Type B pancreatic cell (in vitro differentiated cells): ENCODE measurements at places on chromosomes 1 and 21. TPM values are rescaled to one million over a fixed set of nuclear protein-coding genes. Genes with fewer than 3 reads are reported as not detected.

Gene MYOG
- total RNA-seq = 2.1 TPM in 1 of 2 replicates, not detected in the other

Gene TAS1R1
- total RNA-seq = not detected in 2 replicates

Gene FRRS1
- 6.4 and 10.8 TPM in 2 replicates for total RNA-seq

- DNase-seq = no peak
Measured at GRCh38 chr1:204191456-204191855, 4.8 kb downstream of the KISS1 start.

DNA sequence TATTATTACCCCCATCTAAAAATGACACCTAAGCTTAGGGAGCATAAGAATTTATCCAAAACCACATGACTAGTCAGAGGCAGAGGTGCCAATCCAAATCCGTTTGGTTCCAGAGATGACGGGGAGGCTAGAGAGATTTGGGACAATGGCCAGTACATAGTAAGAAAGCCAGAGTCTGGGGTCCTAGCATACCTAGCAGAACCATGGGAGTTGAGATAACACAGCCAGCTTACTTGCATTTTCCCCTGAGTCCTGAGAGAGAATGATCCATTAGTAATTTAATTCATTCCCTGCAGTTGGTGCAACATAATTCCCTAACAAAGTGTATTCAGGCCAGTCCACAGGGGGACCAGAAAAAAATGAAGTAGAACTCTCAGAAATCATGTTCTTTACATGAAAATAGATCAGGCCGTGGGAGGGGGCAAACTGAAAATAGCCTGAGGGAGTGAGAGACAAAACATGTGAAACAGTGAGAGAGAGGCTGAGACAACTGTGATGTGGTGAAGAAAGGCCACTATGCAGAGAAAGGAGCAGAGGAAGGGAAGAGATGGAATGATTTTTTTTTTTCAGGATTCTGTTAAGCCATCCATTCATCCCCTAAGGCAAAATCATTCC lies 243.3 kb downstream of the BRINP2 start:
- no peak for DNase-seq

GRCh38 chr1:163935738-163936374 lies 614.1 kb downstream of the NUF2 start:
- DNase-seq = no peak

- no peak for DNase-seq
Measured at GRCh38 chr1:171061425-171062143, 29.1 kb upstream of the FMO3 start.

- peak; percentile 59 for DNase-seq
Measured at GRCh38 chr1:228035844-228036243, 29.0 kb downstream of the WNT3A start.

DNA sequence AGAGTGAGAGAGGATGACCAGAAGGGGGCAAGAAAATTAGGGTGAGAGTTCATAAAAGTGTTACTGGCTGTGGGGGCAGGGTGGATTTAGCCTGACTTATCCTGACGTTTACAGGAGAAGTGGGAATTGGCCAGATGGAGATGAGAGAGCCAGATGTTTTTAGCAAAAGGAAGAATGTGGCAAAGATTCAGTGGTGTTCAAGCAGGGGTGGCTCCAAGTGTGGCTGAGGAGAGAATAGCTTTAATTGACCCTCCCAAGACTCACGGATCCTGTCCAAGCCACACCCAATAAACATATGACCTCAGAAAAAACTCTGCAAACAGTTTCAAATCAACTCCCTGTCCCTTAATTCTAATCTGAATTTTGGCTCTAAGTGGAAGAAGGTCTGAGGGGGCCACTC lies 35.2 kb upstream of the EDEM3 start:
- no peak for DNase-seq

DNA sequence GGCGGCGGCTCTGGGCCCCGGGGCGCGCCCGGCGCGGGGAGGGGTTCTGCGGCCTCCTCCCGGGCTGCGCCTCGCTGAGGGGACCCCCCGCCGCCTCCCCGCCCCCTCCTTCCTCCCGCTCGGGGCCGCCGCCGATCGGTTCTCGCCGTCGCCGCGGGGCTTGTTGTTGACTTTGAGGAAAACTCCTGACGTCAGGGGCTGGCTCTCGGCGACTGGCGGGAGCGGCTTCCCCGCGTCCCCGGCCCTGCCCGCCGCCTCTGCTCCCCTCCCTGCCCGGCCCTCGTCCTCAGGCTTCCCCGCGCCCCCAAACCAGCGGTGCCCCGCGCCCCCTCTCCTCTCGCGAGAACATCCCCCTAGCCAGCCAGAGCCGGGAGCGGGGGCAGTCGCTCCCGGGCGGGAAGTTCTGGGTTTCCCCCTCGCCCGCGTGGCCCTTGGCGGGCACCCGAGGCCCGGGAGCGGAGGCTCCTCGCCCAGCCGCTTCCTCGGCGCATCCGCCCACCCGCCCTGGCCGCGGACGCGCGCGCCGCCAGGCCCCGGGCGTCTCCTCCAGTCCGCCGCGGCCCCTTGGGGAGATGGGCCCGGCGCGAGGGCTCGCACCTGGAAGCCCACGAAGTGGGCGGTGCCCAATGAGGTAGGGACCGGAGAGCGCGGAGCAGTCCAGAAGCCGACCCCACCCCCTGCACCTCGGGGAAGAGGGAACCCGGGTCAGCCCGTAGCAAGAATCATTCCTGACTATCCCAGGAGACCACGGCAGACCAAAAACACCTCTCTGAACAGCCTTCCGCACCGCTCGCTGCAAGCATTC lies 611 bp upstream of the AKT3 start:
- DNase-seq = peak; percentile 87

DNA sequence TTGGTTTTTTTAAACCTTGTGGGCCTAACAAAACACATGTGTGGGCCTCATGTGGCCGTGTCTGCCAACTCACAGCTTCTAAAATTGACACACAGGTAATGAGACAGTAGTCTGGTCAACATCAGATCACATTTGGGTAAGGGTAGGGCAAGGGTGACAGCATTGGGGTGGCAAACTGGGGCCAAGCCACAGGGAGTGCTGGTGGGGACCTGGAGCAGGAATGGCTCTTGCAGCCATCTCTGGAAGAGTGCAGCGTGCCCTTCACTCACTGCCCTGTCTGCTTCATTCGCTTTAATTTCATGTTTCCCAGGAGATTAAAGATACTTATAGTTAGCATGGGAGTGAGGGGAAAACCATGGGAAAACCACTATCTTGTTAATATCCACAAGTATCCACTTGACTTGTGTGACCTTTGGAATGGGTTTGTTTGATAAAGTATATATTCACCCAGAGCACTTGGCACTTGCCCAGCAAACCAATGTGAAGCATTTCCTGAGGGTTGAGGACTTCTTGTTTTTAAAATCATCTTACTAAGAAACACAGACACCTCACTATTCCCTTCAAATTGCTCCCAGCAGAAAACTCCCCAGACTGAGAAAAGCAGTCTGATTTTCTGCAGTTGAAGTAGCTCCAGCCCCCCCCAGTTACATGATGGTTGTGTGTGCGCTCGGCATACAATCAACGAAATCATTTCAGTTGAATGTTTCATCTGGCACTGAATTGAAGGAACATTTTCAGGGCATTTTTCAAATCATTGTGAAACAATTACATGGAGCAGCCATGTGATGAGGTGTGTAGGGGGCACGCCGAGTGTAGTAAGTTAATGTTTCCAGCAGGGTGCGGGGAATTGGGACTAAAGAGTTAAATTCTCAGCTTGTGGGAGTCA lies 175.7 kb downstream of the VPS13D start:
- no peak for DNase-seq

GRCh38 chr1:165257969-165258459 lies 98.5 kb downstream of the LMX1A start:
- DNase-seq = peak; percentile 75

GRCh38 chr1:10057343-10057742 lies 24.6 kb downstream of the UBE4B start:
- DNase-seq = no peak

- DNase-seq = no peak
Measured at GRCh38 chr1:16913181-16913832, 8.4 kb upstream of the CROCC start.

DNA sequence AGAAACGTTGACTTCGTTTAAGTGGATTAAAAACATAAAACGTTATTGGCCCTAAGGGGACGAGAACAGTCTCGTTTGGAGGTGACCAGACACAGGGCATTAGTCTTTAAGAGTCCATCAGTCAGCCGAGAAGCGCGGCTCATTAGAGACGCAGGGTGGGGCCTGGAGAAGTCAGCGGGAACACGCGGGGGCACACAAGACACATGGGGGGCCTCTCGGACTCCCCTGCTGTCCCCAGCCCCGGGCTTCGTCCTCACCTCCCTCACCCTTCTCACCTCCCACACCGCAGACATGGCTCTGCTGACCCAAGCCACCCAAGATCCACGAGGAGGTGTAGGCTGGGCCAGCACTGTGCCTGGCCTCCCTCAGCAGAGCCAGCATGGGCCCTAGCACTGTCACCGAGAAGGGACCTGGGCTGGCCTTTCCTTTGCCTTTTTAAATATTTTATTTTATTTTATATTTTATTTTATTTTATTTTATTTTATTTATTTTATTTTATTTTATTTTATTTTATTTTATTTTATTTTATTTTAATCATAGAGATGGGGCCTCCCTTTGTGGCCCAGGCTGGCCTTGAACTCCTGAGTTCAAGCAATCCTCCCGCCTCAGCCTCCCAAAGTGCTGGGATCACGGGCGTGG lies 48.9 kb downstream of the MORN1 start:
- DNase-seq = no peak

DNA sequence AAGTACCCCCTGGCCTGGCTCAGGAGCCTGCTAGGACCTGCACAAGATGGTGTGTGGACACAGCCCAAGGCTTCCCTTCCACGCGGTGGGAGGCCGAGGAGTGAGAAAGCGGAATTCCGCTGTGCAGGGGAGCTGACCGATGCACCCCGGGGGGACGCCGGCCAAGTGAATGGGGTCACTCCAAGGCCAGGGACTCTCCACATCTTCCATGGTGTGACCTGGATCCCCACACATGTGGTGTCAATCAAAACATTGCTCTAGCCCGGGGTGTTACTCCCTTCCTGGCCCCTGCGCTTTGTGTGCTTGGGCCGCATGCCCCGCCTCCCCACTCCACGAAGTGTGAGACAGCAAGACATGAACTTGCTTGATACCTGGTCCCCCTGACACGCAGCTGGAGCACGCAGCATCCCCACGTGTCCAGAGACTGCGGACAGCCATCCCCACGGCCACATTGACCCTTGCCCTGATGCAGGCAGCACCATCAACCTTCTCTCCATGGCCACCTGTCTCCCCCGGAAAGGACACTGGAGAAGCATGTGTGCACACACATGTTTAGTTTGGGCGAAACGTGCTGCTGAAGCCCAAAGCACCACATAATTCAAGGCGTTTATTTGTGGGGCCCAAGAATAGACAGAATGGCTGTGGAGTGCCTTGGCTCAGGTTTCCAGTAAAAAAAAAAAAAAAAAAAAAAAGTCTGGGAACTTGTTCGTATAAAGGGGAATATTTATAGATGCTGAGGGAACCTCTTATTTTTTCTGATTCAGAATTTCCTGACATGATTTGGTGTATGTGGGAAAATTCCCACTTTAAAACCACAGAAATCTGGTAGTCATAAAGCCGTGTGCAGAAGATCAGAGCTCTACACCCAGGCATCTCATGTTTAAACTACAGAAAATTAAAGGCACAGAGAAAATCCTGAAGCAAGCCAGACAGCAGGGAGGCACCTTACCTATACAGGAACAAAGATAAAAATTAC lies 171.7 kb downstream of the HUNK start:
- no peak for DNase-seq

DNA sequence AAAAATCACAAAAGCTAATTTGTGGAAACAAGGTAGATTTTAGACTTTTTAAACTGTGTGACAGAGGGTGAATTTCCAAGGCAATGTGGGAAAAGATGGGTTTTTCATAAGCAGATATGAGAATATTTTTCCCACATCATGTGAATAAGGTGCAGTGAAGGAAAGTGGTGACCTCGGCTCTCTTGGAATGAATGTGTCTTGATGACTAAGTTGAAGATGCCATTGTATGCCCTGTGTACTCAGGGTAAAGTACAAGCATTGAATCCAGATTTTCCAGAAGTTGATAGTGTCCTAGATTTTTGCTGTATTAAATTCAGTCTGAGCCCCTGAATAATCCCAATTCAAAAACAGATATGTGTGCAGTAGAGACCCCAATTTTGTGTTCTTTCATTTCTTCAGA lies 442.6 kb upstream of the ADGRL2 start:
- DNase-seq = no peak

GRCh38 chr1:211331011-211331709 lies 4.5 kb downstream of the TRAF5 start:
- DNase-seq = no peak

- no peak for DNase-seq
Measured at GRCh38 chr1:200365897-200366426, 43.9 kb downstream of the ZNF281 start.

DNA sequence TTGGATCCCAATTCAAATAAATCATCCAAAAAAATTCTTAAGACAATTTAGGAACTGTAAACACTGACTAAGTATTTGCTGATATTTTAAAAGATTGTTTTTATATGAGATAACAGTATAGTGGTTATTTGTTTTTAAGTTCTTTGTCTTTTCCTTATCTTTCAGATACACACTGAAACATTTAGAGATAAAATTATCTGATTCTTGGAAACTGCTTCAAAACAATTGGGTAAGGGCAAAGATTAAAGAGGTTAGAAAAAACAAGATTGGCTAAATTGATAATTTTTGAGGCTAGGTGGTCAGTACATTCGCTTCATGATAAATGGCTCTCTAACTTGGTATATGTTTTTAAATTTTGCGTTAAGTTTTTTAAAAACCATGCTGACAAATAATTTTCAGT lies 117.3 kb downstream of the PSMG1 start:
- no peak for DNase-seq

DNA sequence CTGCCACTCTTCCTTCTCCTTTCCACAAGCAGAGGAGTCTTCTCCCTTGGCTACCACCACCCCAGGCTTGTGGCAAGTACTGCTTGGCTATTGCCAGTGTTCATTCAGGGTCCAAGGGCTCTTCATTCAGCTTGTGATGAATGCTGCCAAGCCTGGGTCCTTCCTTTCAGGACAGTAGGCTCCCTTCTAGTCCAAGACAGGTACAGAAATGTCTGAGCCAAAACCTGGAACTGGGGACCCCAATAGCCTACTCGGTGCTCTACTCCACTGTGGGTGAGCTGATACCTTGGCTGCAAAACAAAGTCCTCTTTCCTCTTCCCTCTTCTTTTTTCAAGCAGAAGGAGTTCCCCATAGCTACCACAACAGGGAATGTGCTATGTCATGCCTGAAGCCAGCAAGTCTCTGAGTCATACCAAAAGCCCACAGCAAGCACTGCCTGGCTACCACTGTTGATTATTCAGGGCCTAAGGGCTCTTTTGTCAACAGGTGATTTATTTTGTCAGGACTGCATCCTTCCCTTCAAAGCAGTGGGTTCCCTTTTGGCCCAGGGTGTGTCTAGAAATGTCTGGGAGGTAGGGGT lies 268.9 kb downstream of the HHAT start:
- DNase-seq = no peak
